ENCODE measurements at places on chromosomes 7 and 10.

DNA sequence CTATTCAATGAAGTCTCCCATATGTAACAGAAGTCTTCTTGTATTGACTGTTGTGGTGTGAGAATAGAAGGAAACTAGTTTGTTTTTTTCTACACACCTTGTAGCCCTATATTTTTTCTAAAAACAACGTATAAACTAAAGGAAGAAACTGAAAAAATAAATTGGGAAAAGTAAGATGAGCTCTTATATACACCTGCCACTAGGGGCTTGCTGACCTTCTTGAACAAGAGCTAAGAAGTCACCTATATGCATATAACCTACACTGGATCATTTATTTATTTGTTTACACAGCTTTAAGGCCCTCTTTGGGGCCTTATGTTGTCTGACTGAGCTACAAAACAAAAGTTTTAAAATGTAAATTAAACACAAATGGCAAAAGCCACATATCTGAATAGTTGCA is 383.0 kb downstream of the HPSE2 start:
- DNase-seq = no peak

DNA sequence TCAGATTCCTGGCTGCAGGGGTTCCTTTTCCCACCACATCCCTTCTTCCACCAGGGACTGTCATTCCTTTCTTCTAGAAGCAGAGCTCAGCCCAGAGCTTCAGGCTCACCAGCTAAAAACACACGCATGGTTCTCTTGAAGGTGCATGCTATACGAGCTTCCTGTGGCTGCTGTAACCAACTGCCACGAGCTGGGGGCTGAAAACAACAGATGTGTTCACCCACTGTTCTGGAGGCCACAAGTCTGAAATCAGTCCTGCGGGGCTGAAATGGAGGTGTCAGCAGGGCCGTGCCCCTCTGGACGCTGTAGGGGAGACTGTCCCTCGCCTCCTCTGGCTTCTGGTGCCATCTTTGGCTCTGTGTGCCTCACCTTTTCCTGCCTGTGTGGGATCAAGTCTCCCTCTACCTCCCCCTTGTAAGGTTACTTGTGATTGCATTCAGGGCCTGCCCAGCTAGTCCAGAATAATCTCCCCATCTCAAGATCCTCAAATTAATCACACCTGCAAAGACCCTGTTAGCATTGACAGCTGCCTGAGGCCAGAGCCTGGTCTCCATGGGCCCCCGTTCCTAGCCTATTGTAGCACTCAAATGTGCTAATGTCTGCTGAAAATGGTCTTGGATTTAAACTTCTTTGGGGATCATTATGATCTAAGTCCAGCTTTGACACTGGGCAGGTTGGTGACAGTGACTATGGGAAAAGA is 13.7 kb downstream of the RAB19 start:
- DNase-seq = no peak

DNA sequence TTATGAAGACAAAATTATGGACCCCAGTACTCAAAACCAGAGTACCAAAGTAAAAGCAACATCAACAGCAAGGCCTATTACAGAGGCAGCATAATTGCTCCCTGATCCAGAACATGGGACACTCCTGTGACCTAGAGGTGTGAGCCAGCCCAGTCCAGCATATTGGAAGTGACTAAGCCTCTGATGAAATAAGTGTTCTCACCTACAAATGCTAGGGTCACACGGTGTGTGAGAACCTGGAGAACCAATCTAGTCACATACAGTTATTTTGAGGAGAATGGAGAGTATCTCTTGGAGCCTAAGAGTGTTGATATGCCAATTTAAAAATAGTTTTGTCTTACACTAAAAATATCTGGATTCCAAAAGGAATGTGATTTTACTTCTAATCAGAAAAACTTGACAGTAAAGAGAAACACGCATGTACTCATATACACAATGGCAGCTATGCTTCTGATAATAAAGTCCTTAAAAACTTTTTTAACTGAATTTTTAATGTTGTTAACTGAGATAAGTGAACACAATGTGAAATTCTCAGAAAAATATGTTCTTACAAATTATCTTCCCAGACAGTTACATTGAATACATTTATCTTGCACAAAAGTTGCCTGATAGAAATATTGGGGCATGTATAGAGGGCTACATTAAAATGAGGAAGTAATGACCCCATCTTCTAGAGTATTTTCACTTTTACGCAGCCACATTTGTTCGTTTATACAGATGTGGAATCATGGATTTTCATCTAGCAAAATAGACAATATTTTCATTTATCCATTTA is 56.8 kb upstream of the CD36 start:
- no peak for DNase-seq

GRCh38 chr7:50213622-50214017 is 90.9 kb upstream of the IKZF1 start:
- no peak for DNase-seq

DNA sequence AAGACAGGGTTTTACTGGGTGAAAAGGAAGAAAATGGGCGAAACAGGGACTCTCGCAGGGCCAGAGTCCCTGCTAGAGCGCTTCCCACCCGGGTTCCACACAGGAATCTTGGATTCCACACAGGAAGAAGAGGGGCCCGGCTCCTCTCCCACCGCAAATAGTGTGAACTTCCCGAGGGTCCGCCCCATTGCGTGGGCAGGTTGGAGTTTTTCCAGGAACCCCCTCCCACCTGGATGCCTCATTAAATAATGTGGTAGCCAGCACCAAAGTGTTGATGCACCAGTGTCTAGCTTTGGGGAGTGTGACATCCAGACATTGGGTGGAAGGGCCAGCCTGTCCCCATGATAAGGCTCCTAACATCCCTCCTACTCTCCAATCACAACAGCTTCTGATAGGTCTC is 330.3 kb upstream of the ZNF32 start:
- DNase-seq = no peak

- no peak for DNase-seq
Measured at GRCh38 chr10:71222601-71223346, 10.4 kb downstream of the UNC5B start.

DNA sequence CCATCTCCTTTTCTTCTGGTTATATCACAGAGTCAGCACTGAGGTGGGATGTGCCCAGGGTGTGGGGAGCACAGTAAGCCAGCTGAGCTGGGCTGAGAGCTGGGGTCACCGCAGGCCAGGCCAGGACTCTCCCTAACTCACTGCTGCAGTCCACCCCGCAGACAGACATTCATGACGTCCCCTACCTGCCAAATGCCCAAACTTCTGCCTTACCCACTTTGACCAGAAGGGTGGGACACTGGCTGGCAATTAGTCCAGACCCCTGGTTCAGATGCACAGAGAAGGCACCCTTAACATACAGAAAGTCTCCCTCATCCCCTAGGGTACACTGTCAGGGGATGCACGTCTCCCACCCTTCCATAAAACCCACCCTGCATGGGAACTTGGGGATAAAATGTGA is 2.1 kb downstream of the DRGX start:
- DNase-seq = no peak

GRCh38 chr10:122746408-122746807 is 46.8 kb upstream of the C10orf120 start:
- no peak for DNase-seq

DNA sequence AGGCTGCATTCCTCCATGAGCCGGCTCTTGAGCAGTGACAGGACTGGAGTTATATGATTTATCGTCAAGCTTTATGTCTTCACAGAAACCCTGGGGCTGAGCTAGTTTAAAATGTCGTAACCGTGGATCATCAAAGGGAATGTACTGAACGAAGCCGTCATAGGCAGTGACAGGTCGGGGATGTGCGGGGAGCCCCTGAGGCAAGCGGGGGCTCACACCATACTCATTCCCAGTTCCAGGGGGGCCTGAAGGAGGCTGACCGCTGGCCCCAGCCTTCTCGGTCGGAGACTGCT is 30.7 kb downstream of the JCAD start:
- DNase-seq = no peak

- DNase-seq = no peak
Measured at GRCh38 chr7:12103948-12104347, 107.1 kb upstream of the TMEM106B start.

DNA sequence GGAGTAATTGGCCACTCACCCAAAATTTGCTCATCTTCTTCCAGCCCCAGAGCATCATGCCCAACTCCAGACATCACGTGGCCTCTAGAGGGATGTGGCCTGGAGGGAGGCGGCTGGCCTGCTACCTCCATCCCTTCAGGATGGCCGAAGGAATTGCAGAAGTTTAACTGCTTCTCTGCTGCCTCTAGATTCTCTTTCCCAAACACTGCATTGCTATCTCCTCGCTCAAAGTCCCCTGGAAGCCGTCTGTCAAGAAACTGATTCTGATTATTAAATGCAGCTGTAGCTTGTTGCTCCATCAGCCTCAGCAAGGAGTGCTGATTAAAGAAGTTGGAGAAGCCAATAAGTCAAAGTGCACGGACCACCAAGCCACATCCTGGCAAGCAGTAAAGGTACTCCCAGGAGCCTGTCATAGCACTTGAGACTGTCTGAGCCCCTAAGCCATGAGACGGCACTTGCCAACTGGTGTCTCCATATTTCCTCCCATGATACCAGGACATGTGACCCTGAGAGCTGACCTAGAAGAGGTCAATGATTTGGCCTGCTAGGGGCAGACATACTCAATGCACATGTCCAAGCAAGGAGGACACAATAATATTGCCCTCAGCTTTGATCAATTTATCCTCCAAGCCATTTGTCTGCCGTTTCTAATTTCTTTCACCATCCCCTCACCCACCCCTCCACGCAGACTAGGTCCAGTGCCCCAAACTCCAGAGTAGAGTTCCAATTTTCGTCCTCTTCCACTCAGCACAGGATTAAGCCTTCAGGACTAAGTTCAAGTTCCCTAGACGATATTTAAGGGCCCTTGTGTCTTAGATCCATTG is 84.2 kb downstream of the TBXAS1 start:
- DNase-seq = no peak

DNA sequence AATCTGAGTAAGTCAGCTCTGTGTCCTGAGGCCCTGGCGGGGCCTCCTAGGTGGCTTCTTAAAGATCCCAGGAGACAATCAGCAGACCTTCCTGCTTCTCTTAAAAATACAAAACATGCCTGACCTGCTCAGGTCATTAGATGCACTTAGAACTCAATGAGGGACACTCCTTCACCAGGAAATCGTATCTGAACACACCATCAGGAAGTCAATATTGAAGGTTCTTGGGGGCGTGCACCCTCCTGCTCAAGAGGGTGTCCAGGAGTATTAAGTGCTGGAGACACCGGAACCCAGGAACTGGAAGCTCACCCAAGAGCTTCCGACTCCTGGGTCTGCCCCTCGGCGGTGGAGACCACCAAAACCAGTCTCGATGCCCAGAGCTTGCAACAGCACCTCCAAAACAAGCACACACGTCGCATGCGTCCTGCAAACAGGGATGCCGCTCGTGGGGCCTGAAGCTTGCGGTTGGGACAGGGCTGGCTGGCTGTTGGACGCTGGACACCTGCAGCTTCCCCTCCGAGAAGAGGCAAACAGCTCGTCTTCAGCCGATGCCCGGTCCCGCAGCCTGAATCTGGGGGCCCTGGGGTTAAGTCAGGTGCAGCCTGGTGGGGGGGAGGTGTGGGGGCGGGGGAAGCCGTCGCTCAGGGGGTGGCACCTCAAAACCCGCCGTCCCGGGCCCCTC is 803 bp downstream of the RAPGEF5 start:
- no peak for DNase-seq

DNA sequence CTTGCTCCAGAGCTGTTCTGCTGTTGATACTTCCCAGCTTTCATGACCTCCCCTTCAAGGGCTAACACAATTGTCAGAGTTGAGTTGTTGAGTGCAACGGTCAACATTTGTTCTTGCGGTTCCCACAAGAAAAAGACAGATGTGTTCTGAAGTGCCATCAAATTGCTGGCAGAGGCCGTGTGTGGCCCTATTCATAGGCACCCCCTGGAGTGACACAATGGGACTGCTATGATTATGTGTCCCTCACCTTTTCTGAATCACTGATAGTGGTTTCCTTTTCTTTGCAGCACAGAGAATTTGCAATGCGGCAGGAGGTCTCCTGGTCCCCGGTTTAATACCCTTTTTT is 5.8 kb upstream of the IGFBP1 start:
- no peak for DNase-seq

All from stimulated activated CD8-positive, alpha-beta memory T cell treated with anti-CD3 and anti-CD28 coated beads, Interleukin-15, amount 100 ng/mL, for 4 hours (primary cell).